ENCODE measurements at places on chromosomes 11 and 22.

DNA sequence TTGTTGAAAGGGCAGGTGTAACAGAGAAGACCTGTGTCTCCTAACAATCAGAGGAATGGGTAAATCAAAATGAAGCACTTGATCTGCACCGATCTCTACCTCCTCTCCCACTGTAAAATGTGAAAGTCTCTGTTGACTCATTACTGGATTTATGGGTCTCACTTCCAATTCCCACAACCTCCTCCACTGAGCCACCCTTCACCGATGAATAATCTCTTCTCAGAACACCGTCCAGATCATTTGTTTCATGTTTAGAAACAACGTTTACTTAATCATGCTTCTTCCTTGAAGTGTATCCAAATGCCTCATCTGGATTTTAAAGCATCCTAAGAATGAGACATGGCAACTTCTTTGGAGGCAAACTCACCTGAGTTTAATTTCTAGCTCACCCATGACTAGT is 643.6 kb downstream of the ETS1 start:
- DNase-seq, result no peak

- DNase-seq, result no peak
Observed at GRCh38 chr22:42622061-42622710, 7.5 kb upstream of the POLDIP3 start.

DNA sequence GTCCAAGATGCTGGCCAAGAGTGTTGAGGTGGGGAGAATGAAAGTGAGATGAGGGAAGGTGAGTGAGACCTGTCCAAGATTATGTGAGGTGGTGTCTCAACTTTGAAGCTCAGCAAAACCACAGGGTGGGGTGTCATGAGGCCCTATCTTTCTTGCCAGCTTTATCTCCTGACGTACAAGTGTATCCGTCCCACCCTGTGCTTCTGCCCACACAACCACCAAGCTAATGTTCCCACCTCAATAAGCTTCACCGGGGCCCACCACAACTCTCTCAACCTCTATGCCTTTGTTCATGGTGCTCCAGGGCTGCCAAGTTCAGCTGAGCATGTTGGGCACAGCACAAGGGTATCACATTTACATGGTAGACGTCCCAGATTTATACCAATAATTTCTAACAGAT is 7.1 kb upstream of the TPST2 start:
- DNase-seq, result peak; percentile 33

GRCh38 chr11:22130462-22131053 is 62.3 kb upstream of the ANO5 start:
- DNase-seq, result no peak

DNA sequence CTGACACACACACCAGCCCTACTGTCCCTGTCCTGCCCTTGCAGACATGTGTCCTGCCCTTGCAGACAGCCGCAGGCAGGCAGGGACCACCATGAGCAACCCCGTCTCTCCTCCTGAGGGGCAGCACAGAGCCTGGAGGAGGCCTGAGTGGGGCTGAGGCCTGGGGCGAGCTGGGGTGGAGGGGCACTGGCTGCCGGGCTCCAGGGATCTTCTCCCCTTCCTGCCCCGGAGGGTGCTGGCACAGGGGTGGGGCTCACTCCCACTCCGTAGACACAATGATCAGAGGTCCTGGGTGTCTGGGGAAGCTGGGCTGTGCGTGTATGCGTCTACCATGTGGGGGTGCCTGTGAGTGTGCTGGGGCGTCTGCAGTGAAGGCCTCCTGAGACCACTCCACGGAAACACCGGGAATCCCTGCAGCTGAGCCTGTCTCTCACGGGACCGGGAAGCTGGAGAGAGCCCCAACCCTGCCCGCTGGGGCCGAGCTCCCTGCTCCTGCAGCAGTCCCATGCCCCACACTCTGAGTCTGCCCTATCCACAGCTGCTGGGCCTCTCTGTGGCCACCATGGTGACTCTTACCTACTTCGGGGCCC is 588 bp downstream of the TSPAN32 start:
- DNase-seq, result no peak

- DNase-seq, result no peak
Observed at GRCh38 chr11:5941951-5942350, at the start of gene OR56A3. TSS of gene OR56A3 (plus strand) at chr11:5942251. CDS start at chr11:5947347, 5,096 bp downstream.

DNA sequence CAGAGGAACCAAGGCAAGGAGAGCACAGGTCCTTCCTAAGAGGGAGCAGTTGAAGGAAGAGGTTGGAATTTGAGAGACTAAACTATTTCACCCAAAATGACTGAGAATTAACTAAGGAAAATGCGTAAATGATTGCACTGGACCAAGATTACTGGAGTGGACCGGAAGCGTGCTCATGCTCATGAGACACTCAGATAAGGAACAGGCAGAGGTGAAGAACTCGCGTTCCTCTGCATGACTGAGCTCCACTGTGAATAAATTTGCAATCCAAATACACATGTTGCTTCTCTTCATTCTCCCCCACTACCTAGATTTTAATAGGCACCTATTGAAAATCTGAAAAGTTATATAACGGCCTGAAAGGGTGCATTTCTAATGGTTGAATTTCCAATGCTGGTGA is 207.0 kb downstream of the KIRREL3 start:
- no peak for DNase-seq

DNA sequence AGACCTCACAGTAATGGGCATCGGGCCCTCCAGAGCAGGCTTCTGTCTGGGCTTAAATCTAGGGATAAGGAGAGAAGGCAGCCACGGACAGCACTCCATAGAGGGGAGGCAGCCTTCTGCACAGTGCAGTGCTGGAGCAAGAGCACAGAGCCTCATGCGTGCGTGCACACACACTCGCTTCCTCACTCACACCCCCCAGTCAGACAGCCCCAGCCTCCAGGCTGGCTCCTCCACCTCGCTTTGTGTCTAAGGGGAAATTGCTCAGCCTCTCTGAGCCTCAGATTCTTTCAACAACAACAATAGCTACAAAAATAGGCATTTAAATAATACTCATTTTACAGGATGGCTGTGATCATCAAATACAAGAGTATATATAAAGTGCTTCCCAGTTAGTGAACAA is 26.7 kb upstream of the ETS1 start:
- no peak for DNase-seq

DNA sequence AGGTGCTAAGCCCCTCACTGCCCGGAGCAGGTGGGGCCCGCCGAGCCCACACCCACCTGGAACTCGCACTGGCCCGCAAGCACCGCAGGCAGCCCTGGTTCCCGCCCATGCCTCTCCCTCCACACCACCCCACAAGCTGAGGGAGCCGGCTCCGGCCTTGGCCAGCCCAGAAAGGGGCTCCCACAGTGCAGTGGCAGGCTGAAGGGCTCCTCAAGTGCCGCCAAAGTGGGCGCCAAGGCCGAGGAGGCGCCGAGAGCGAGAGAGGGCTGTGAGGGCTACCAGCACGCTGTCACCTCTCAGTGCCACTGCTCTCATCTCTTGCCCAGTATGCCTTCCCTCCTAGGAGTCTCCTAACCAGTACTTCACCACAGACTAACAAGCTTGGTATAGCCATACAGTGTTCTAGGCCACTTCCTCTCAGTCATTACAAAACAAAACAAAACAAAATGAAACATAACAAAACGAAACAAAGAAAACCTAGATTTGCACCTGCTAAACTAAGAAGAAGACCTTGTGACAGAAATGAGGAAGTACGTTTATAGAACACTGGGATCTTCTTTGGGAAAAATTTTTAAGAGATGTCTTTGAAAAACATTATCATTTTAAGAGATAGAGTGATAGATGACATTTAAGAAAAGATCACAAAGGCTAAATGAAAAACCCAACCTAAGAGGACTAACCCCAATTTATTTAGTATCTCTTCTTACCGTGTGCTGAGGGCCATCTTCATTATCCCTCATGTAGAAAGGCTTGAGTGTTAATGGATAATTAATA is 47.7 kb upstream of the GAB2 start:
- DNase-seq, result peak; percentile 37

DNA sequence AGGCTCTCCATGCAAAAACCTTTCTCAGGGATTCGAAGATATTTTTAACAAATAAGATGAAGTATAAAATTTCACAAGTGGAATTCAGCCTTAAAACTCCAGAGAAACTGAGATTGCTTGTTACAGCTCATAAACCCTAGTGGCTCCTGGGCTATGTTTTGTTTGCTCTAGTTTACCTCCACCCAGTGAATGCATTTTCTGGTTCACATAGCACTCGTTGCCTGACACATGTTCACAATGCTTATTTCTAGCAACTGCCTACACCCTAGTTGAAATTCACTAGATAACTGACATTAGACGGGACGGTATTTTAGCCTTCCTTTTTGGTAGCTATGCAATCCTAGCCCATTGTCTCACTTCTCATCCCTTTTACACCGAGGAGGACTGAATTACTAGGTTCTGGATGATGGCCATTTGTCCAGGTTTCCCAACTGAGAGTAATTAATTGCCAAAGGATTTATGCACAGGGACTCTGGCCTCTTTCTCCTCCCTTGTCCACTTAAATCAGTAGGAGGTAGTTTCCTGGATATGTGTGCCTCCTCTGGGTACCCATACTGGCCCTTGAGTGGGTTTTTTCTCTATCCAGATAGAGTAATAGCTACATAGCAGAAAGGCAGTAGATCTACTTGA is 951.6 kb downstream of the DLG2 start:
- DNase-seq, result no peak

- DNase-seq, result no peak
Observed at GRCh38 chr11:116791813-116792143, at the start of gene APOA5. TSS of gene APOA5 (minus strand) at chr11:116791879. CDS start at chr11:116791860, 19 bp downstream.

- DNase-seq, result no peak
Observed at GRCh38 chr11:26761361-26761809, 39.5 kb upstream of the SLC5A12 start.

DNA sequence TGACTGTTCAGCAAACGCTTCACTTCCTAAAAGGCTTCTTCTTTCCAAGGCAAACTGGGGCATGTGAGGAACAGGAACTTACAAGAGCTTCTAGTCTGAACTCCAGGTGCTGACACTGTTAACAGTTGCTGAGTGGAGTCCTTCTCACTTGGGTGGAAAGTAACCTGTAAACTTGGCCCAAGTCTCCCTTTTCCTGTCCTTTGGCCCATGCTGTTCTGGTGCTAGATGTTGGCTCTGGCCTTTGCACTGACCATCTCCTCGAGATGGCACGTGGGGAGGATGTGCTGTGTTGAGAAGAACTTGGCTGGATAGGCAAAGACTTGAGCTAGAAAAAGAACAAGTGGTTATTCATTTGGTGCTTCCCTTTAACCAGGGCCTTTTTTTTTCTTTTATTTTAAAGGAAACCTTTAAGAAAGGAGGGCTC is 53.6 kb downstream of the PTPRJ start:
- no peak for DNase-seq

GRCh38 chr11:116733969-116734508 is 38.7 kb downstream of the BUD13 start:
- no peak for DNase-seq

- no peak for DNase-seq
Observed at GRCh38 chr11:76661306-76661751, 9.2 kb downstream of the LRRC32 start.

DNA sequence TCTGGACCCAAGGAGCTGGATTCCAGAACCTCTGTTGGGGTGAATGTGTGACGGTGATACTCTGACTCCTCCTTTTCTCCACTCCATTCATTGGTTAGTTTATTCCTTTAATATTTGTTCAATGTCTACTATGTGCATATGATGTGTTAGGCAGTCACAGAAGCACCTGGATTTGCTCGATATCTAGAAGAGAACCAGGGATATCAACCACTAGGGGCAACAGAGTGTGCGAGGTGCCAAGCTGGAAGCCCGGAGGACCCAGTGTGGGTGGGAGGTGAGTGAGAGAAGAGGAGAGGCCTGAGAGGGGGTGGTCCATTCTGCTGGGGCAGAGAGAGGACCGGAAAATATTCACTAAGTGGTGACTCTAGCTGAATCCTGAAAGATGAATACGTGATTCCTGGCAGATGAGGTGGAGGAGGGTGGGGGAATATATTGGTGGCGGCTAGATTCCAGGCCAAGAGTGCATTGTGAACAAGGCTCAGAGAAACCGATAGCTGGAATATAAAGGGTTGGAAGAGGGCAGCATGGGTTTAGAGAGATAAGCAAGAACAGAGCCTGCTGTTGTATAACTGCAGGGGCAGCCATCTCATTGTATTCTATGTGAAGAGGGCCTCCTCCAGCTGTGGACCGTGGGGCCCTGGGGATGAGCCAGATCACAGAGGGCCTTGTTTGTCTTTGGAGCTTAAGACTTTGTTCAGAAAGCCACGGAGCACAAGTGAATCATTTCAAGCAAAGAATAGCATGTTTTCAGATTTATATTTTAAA is 6.9 kb upstream of the TIMP3 start:
- DNase-seq, result no peak

- DNase-seq, result peak; percentile 24
Observed at GRCh38 chr11:115201111-115201792, 303.0 kb downstream of the CADM1 start.

GRCh38 chr22:19103880-19104821 is 18.1 kb downstream of the DGCR2 start:
- DNase-seq, result no peak

- DNase-seq, result peak; percentile 17
Observed at GRCh38 chr11:86672007-86672621, at the start of gene ME3. TSS of gene ME3 (minus strand) at chr11:86672616.

DNA sequence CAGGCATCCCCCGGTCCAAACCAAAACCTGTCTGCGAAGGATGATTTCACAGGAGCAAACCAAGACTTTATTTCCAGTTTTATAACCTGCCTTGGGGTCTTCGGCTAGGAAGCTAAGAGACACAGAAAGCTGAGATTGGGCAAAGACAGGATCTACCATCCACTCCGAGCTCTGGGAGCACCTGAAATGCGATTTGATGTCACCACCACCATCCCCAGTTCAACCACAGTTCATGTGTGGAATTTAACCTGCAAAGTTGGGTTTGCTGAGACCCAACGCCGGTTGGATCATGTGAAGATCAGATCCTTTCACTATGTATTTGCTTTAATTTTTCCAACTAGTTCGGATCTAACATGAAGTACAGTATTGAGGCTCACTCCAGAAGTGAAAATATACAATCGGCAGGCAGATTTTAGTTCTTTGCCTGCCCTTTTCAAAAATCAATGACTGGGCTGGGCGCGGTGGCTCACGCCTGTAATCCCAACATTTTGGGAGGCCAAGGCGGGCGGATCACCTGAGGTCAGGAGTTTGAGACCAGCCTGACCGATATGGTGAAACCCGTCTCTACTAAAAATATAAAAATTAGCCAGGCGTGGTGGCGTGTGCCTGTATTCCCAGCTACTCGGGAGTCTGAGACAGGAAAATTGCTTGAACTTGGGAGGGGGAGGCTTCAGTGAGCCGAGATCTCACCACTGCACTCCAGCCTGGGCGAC is 1.4 kb upstream of the C11orf24 start:
- DNase-seq, result no peak

- no peak for DNase-seq
Observed at GRCh38 chr11:45102361-45102809, 44.1 kb upstream of the PRDM11 start.

GRCh38 chr11:35420371-35420770 is 1.0 kb upstream of the SLC1A2 start:
- no peak for DNase-seq

GRCh38 chr22:22768885-22769284 is 118.7 kb upstream of the IGLL5 start:
- DNase-seq, result no peak

DNA sequence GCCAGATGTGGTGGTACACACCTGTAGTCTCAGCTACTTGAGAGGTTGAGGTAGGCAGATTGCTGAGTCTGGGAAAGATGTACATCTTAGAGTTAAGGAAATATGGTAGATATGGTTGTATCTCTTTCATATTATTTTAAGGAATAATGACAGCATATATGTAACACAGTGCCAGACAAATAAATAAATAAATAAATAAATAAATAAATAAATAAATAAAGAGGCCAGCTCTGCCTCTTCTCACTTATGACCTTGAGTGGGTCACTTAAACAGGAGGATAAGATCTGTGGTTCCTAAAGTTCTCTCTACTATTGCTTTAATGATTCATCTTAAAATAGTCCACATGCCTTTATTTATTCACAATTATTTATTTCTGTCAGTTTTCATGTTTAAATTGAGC is 890.9 kb upstream of the TENM4 start:
- no peak for DNase-seq

All from CD4-positive, alpha-beta T cell treated with Interleukin-4 for 4 hours (primary cell).